HEK293T (cell line): ENCODE measurements at places on chromosomes 1 and 21.
A peak's percentile ranks its signal among the peaks of the same experiment; 100 is the strongest.

DNA sequence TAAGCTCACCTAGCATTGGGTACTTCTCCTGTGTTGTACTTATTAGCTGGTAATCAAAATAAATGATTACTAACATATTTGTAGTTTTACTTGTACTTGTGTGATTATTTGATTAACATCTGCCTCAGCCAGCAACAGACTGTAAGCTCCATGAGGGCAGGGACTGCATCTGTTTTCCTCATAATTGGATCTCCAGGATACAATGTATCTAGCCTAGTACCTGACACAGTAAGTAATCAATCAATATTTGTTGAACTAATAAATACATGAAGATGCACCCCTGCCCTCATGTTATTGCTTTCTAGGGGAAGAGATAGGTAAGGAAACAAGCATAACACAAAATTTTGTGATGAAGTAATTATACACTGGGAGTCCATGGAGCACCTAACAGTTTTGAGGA, 101.5 kb downstream of the TENT5C start:
- DNase-seq: no peak

- peak; percentile 64 for DNase-seq
These were observed 23.4 kb downstream of the CELF3 start for GRCh38 chr1:151693057-151693651.

GRCh38 chr1:40133839-40134238, 27.3 kb upstream of the RLF start:
- DNase-seq: no peak

DNA sequence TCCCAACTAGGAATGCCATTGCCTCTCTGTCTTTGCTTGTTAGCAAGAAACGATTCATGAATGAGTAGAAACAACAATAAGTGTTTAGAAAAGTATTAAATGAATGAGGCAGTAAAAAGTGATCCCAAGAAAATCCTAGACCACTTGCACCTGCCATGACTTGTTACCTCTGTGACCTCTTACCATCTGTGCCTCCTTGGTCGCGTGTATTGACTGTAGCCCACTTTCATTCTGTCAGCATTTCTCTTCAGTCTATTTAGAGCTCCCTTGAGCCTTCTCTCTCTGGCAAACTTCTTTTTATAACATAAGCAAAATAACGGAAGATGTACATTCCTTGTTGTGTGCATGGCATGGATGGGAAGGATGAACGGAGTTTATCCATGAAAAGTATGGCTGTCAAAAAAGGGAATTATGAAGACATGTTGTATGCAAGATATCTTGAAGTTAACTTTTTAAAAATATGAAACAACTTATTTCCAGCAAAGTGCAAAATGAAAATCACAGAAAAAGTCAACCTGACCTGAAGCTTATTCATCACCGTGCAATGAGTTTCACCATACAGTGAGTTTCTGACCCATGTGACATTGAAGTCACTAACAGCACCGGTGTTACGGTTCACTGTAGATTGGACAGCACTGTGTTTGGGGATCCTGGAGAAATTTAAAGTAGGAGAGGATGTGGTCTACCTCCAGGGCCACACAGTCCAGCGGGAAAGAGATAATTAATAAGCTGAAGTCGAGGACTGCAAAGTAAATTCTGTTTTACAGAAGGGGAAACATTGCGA, 47.7 kb downstream of the KCNK1 start:
- DNase-seq: no peak

DNA sequence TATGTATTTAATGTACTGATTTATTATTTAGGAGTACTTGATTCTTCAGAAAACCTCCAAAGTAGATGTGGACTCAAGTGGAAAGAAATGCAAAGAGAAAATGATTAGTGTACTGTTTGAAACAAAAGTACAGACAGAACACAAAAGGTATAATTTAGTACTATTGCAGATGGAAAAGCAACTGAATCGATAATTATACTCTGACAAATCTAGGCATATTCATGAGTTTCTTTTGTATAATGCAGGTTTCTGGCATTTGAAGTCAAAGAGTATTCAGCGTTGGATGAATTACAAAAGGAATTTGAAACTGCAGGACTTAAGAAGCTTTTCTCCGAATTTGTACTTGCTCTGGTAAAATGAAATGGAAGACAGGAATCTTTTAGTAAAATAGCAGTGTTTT, 12.5 kb downstream of the RWDD3 start:
- no peak for DNase-seq

- DNase-seq: no peak
These were observed 62.0 kb upstream of the HOOK1 start for GRCh38 chr1:59752556-59753414.
